Naive thymus-derived CD4-positive, alpha-beta T cell (primary cell): ENCODE measurements at places on chromosomes 4 and X. TPM values are rescaled to one million over a fixed set of nuclear protein-coding genes. Genes with fewer than 3 reads are reported as not detected.

The SPARCL1 gene
- total RNA-seq: not detected

DNA sequence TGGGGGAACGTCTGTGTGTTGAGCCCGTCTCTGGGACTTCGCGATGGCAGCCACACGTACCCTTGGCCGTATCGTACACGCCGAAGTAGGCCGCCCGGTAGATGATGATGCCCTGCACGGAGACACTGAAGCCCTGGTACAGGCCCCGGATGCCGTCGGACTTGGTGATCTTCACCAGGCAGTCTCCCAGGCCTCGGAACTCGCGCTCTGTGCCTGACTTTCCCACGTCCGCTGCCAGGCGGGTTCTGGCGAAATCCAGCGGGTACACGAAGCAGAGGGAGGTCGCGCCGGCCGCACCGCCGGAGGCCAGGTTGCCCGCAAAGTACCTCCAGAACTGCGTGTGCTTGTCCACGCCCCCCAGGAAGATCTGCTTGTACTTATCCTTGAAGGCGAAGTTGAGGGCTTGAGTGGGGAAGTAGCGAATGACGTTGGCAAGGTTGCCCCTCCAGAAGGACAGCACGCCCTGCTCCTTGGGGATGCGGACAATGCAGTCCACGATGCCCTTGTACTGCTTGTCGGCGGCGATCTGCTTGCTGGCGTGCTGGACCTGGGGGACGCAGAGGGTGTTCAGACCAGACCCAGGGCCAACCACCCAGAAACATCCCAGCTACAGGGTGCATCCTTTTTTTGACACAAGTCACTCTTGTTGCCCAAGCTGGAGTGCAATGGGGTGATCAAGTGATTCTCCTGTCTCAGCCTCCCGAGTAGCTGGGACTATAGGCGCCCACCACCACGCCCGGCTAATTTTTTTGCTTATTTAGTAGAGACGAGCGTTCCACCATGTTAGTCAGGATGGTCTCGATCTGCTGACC is 2.5 kb downstream of the SLC25A6 start:
- H3K27ac ChIP-seq: no peak overlapping the region
- H3K27me3 ChIP-seq: no peaks in the 10 kb centered on the region
- DNase-seq: no peak
- H3K36me3 ChIP-seq: peaks cover 42% of the 10 kb centered on the region
- H3K4me1 ChIP-seq: peaks cover 33% of the 10 kb centered on the region

DNA sequence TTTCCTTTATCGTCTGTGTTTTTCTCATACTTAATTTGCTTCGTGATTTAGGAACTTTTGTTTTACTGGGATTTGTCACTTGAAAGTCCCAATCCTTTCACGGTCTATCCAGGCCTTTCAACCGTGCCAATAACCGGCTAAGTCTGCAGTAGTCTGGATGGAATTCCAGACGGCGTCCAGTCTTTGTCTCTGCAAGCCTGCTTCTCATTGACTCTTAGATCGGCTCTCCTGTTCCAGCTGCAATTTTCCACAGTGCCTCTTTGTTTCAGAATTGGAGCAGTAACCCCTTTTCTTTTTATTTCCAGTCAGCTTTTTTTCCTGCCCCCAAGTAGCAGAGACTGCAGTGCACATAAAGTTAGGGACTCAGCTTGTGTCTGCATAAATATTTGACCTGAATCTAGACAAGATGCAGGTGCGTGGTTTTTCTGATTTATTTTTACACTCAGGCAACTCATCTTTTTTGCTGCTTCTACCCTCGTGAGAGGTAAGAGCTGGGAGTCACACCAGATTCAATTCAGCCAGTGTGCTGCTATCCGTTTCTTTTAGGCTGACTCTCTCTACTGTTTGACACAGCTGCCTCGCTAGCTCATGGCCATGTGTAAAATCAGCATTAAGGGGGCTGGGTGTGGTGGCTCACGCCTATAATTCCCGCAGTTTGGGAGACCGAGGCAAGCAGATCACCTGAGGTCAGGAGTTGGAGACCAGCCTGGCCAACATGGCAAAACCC is 37.4 kb upstream of the DHRSX start:
- H3K27ac ChIP-seq: no peak overlapping the region
- no peaks in the 10 kb centered on the region for H3K27me3 ChIP-seq
- H3K4me1 ChIP-seq: no peaks in the 10 kb centered on the region
- no peak for DNase-seq

DNA sequence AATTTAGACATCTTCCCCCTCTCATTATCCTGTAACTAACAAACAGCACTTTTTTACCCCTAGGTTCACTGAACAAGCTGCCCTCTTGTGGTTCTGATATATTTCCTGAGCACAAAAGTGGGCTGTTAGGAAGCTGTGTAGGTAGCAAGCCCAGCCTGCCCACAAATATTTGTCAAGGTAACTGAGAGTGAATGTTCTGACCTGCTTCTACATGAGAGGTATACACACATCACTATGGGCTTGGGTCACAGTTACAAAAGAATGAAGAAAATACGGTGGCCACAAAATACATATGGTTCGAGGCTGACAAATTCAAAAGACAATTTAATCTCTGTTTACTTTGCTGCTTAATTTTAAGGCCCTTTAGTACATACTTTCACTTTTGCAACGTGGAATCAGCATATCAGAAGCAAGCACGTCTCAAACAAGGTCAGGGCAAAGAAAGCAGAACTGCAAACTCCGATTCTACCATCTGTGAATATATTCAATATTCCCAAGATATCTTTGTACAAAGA is 78.7 kb downstream of the RBM47 start:
- H3K36me3 ChIP-seq: no peaks in the 10 kb centered on the region
- H3K4me3 ChIP-seq: peak overlapping the region; percentile 47
- H3K4me1 ChIP-seq: peaks cover 11% of the 10 kb centered on the region
- no peaks in the 10 kb centered on the region for H3K27me3 ChIP-seq
- peak; percentile 63 for DNase-seq
- peak overlapping the region; percentile 61 for H3K27ac ChIP-seq

DNA sequence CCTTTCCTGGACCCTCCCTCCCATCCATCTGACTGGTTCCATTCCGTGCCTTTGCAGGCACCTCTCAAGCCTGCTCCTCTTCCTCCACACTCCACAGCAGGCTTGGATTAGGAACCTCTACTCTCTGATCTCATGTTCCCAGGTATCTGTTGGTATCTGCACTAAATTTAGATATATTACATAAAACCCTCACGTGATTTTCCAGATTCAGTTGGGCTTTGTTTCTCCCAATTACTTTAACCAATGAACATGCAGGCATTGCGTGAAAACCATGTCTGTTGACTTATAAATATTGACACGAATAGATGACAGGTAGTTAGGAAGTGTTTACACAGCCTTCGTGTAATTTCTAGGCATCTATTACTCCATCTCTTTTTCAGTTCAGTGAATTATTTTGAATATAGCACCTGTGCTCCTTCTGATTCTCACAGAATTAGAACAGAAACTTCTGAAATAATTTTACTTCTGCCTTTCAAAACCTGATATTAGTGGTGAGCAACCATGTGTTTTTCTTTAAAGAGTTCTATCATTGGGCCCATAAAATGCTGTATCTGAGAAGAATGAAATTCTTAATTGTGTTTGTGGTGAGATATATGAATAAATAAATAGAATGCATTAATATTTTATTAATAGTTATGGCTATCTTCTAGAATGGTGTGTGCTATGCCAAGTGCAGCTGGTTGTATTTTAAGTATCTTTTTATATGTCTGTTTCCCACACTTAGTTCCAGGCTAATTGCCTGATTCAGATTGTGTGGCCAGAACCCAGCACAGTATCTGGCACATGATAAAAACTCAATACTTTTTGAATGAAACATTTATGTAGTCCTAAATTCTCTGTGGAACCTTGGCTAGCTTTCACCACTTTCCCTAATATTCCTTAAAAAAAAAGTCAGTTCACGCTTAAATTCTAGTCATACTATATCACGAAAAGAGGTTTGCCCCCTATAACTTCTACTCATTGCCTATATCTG is 304.8 kb downstream of the QDPR start:
- no peaks in the 10 kb centered on the region for H3K27me3 ChIP-seq
- H3K27ac ChIP-seq: no peak overlapping the region
- H3K4me3 ChIP-seq: no peak overlapping the region

DNA sequence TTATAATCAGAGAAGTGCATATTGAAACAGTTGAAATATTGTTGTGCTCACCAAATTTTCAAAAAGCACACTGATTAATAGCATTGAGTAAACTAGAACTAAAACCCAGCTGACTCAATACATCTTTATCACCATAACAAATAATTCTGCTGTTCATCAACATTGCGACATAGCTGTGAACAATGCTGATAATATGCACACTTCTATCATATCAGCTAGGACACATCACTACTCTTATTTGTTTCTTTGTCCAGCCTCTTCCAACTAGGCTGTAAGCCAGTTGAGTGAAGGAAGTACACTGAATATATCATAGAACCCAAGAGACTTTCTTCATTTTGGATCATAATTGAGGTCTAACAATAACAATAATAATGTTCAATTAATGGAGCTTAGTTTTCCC is 349.7 kb downstream of the IQCM start:
- H3K4me3 ChIP-seq: no peak overlapping the region
- no peak for DNase-seq
- no peaks in the 10 kb centered on the region for H3K4me1 ChIP-seq
- H3K27me3 ChIP-seq: no peaks in the 10 kb centered on the region
- no peaks in the 10 kb centered on the region for H3K36me3 ChIP-seq
- H3K27ac ChIP-seq: no peak overlapping the region
